Omental fat pad (tissue), 4 donors: ENCODE measurements at places on chromosomes 4 and X.
A peak's percentile ranks its signal among the peaks of the same experiment; 100 is the strongest.

DNA sequence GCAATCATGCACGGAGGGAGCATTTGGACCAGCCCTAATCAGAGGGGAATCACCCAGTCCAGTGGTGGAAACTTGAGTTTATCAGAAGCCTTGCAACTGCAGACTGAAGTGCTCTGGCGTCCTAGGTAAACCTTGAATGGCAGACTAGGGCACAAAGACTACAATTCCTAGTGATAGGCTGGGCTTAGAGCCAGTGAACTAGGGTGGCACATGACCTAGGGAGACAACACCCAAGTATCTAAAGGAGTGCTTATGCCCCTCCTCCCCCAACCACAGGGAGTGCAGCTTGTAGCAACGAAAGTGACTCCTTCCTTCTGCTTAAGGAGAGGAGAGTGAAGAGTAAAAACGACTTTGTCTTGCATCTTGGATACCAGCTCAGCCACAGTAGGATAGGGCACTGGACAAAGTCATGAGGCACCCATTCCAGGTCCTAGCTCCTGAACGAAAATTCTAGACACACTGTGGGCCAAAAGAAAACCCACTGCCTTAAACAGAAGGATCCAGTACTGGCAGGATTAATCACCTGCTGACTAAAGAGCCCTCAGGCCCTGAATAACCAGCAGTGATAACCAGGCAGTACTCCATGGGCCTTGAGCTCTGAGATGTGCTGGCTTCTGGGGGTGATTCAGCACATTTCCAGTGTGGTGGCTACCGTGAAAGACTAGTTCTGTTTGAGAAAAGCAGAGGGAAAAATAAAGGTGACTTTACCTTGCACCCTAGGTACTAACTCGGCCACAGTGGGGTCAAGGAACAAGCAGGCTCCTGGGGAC, 58.7 kb upstream of the STARD8 start:
- no peak for DNase-seq

DNA sequence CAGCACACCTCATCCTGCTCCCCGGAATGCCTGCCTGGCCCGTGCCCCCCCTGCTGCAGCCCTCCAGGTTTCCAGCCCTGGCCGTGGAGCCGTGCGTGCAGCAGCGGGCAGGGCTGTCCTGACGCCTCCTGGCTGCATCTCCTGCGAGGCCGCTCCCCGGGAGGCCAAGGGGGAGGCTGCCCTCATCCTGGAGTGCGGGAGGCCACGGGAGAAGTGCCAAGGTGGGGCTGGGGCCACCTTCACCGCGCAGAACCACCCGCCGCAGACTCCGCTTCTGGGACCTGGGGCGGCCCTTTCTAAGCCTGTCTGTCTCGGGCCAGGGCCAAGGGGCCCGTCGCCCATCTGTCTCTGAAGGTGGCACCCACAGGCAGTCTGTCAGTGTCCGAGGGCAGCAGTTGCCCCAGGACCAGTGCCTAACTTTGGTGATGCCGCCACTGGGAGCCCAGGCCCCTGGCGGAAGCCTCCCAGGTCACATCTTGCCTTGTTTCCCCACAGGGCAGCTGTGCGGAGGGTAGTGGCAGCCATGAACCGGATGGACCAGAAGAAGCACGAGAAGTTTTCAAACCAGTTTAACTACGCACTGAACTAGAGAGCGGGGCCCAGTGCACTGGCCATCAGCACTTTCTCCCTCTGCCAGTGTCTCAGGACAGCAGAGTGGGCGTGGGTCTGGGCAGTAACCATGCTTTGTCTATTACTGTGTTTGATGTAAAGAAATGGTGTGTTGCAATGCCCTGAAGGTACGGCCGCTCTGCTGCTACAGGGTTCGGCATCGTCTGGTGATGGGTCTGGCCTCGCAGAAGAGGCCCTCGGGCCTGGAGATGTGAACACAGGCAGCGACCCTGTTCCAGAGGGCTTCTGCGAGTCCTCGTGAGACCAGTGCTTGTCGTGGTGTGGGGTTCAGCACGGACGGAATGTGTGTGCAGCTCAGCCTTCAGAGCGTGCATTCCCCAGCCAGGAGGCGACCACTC, 20.6 kb downstream of the NKX1-1 start:
- DNase-seq = no peak

GRCh38 chrX:148049441-148049840, 68.3 kb downstream of the FMR1NB start:
- no peak for DNase-seq

GRCh38 chrX:77422891-77423648, 24.1 kb upstream of the FGF16 start:
- DNase-seq = no peak

DNA sequence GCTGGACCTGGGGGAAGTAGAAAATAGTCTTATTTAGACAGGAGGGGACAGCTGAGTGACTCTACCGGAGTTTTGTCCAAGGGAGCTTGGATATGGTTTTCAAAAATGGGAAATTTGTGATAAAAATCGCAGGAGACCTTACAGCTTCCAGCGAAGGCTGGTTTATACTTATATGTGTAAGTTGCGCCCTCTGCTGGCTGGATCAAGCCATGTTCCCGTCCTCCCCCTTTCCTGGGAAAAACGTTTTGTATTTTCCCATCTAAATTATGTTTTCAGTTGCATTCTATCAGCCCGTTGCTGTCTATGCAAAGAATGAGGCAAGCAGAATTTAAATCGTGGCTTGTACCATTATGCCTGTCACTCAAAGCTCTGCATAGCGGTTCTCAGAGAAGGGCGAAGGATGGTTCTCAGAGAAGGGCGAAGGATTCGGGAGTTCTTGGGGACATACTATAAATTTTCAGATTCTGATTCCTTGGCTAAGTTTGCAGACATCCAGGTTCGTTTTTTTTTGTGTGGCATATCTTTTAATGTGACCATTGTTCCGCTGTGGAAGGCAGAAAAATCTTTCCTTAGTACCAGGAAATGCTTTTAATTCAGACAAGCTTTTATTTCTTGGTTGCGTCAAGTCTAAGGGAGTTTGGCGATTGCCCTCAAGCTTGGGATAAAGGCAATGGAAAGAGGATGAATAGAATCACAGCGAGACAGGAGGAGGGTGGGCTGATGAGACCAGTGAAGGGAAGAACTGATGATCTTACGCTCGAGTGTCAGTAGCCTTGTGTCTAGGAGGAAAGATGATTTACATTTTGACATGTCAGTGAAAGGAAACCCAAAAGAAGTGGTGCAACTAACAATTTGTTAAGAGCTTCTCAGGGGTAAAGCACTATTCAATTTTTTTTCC, 128.5 kb upstream of the ARX start:
- peak; percentile 62 for DNase-seq

- no peak for DNase-seq
Measured at GRCh38 chr4:1541449-1542225, 135.4 kb upstream of the NKX1-1 start.

- DNase-seq = no peak
Measured at GRCh38 chrX:33194876-33195433, 16.4 kb downstream of the DMD start.

- DNase-seq = no peak
Measured at GRCh38 chr4:105149771-105150170, 3.1 kb downstream of the TET2 start.

DNA sequence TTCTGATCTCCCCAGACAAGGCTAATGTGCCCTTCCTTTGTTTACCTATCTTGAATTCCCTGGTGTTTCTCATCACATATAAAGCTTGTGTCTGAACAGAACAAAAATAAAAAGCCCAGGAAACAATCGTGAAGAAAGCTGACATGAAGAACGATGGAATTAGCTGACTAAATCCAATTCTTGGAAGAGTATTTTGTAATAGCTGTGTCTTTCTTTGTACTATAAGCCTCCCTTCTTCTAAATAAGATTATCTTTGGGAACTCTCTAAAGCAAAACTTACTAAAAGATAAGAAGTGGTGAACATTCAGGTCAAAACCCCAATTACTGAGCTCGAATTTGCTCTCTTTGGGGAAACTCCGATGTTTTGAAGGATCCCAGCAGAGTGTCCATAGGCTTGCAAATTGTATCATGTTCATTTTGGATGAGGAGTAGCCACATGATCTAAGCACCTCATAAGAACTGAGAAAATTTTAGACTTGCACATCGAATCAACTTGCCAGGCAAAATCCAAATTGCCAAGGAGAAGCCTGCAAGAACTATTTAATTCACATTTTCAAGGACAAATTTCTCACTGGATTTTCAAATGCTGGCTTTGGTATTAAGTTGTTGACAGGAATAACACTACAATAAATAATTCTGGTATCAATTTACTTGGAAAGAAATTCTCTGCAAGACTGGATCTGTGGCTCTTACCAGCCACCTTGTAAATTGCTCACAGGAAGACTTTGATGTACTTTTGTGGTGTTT, 106.2 kb downstream of the LNX1 start:
- no peak for DNase-seq

- DNase-seq = no peak
Measured at GRCh38 chrX:9130031-9130430, 96.1 kb upstream of the FAM9B start.

- no peak for DNase-seq
Measured at GRCh38 chr4:105624530-105624929, 72.1 kb downstream of the ARHGEF38 start.

DNA sequence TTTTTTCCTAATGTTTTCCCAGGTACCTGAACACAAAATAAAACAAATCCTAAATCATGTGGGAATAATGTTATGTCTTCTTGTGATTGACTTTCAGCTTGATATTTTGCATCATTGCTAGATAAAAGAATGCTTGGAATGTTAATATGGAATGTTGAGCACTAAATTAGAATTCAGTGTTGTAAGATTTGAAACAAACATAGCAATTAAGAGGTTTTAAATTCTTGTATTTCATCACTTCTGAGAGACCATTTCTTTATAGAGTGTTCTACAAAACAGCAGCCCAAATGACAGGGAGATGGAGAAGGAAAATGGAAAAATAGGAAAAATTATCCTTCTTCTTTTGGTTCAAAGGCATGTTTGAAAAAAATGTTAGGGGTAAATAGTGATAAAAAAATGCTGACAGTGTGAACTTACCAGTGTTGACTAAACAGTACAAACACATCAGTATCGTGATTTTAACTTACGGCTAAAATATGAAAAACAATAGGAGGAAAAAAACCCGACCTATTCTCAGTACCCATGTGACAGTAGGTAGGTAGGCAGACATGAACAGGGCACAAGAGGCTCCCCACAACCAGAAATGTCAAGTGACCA, 102.6 kb upstream of the PDE5A start:
- DNase-seq = no peak
